Uterus (tissue), 4 donors: ENCODE measurements at places on chromosomes 3 and 15. TPM values are rescaled to one million over a fixed set of nuclear protein-coding genes. Genes with fewer than 3 reads are reported as not detected.

Gene STAB1
- total RNA-seq, result 55.3 TPM

Gene NUP210
- 6.7 TPM for total RNA-seq

Gene LHFPL4
- total RNA-seq, result not detected

Gene RTP3
- not detected for total RNA-seq

Gene TUSC7
- not detected for total RNA-seq

Gene CCDC54
- not detected for total RNA-seq

Gene CPNE4
- not detected for total RNA-seq

Gene TIMMDC1
- total RNA-seq, result 15.1 TPM

Gene KIF7
- total RNA-seq, result 6.2 TPM

Gene GHSR
- total RNA-seq, result not detected

Gene PPP1R14D
- not detected for total RNA-seq

Gene GRM2
- total RNA-seq, result 0.48 TPM
